CD4-positive, alpha-beta T cell treated with Interleukin-12 subunit alpha and Interleukin-12 subunit beta, for 1 hour (primary cell): ENCODE measurements at places on chromosomes 2 and 18.

DNA sequence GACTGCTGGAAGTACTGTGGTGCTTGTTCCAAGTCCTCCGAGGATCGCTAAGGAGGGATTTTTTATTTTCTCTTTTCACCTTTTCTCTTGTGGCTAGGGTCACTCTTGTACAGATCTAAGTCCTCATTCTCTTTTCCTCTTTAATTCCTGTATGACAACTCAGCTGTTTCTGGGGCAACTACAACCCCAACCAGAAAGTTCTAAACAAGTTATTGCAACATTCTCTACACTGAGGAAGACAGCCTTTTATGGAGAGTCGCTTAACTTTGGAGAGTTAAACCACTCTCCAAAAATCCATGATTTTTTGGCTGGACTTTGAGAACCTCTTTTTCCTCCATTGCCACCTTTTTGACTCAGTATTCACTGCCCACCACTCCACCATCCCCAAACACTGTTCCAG is 74.0 kb upstream of the SESTD1 start:
- DNase-seq = no peak

DNA sequence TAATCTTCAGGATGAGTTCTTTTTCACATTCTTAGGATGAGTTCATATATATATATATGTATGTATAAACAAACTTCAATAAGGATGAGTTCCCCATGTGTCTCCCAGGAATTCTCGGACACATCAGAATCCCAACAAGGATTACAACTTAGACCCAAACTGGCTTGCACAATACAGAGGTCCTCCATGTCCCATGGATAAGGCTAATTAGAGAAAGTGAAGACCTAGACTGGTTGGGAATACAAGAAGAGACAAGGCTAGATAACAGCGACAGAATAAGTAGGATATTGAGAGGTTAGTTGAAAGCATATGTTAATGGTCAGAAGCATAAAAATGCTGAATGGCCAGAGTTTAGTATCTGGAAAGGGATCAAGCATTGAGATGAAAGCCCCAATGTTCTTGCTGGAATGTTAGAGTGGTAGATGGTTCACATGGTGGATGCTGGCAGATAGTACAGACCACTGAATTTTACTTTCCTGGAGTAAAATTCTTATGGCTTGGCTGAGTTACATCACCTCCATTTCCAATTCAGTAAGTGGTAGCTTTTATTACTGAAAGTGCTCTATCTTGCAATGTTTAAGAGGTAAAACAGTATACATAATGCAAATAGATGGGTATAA is 154.9 kb upstream of the EPHA4 start:
- no peak for DNase-seq

GRCh38 chr18:75802681-75803080 is 375.2 kb upstream of the SMIM21 start:
- DNase-seq = no peak

DNA sequence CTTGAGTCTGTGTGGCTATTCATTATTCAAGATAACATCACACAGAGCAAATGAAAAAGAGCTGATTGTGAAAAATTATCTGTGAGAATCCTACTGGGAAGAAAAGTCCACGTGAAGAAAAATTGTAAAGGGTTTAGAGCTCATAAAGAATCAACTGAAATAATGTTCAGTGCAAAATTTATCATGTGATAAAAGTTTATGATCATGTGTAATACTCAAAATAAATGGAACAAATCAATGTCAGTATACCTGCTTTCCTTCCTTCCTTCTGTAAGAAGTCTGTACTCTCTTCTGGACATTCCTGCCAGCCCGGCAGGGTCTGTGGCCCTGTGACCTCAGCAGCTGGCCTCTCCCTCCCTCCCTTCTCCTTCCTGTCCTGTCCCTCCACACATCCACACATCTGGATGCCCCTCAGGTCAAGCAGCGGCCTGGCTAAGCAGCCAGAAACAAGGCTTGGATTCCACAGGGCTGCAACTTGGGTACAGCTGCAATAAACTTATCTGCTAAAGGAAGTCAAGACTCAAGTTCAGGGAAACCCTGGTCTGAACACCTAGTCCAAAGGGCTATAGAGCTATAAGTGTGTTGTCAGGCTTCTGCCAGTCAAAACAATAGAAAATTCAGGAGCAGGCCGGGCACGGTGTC is 172.1 kb downstream of the MREG start:
- DNase-seq = no peak

GRCh38 chr2:172556284-172557033 is 569 bp downstream of the PDK1 start:
- peak; percentile 57 for DNase-seq

- no peak for DNase-seq
These were observed 38.7 kb downstream of the TCF7L1 start for GRCh38 chr2:85171916-85172315.

- no peak for DNase-seq
These were observed 85.7 kb downstream of the CEP192 start for GRCh38 chr18:13076886-13077285.

- DNase-seq = no peak
These were observed 16.9 kb downstream of the ACSL3 start for GRCh38 chr2:222877556-222878300.

DNA sequence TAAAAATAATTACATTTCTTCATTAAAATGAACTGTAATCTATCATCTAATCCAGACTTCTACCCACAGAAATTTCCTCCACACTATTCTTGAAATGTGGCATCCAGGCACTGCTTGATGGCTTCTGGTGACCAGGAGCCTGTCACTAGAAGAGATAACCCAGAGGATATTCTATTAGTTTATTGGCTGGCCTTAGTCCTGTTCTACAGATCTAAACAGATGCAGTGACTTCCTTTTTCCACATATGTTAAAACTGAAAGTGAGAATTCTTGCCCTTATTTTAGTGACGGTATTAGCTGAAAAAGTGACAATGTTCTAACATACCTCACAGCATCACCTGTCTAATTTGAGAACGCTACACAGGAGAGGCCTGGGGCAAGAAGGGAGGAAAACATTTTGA is 775.4 kb downstream of the TSN start:
- no peak for DNase-seq
